ENCODE measurements at places on chromosomes 7 and 10.

GRCh38 chr10:31207636-31208035 lies 111.4 kb upstream of the ZEB1 start:
- DNase-seq, result no peak

DNA sequence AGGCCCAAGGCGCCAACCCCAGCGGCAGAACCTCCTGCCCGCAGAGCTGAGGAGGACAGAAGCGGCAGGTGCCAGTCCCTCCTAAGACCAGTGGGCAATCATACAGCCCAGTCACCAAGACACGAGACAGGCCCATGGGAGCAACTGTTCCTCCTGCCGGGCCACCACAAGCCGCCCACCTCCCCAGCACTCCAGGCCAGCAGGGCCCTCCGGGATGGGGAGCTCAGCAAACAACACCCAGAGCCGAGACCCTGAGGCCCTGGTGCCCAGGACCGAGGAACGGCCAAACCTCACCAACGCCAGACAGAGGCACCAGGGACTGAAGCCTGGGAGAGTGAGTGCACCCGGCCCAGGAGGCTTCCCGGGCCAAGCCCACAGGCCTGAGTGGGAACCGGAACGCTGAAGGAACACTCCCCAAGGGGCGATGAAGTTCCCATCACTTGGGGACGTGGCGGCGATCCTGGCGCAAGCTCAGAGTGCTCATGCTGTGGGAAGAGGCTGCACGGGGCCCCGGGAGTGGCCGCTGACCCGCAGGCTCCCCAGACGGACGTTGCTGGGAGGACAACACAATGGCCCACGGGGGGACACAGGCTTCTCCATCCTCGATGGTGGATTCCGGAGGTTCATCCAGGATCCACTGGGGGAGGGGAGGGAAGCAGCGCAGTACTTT lies 35.1 kb downstream of the GPER1 start:
- DNase-seq, result no peak

GRCh38 chr7:392822-393221 lies 102.9 kb downstream of the FOXL3 start:
- DNase-seq, result no peak

- DNase-seq, result no peak
These were observed 222.5 kb downstream of the AHR start for GRCh38 chr7:17520941-17521340.

DNA sequence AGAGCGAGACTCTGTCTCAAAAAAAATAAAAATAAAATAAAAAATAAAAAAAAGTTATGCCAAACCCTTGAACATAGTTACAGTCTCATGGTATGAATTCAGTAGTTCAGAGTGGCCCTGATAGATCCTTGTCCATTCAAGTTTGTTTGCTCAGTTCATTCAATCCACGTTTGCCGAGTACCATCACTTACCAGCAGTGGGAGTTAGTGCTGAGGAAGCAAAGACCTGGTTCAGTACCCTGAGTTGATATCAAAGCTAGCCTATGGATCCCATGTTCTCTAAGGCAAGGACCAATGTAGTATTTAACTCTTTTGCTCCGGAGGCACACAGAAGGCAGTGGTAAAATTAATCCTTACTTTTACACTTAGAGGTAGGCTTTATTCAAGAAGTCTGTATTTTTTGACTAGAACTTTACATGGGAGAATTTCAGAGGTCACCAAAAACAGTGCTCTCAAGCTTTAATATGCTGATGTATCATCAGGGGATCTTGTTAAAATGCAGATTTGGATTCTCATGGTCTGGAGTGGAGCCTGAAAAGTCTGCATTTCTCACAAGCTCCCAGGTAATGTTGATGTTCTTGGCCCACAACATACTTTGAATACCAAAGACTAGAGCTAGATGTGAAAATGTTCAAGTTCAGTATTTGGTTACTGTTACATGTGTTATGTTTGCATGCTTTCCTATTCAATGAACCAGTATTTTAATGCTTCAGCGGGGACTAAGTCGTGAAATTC lies 38.1 kb upstream of the HBP1 start:
- DNase-seq, result no peak

GRCh38 chr7:101058355-101058754 lies 26.9 kb upstream of the TRIM56 start:
- DNase-seq, result peak; percentile 60

- no peak for DNase-seq
These were observed 166.6 kb upstream of the KLF14 start for GRCh38 chr7:130900471-130901076.

GRCh38 chr10:49408519-49409306 lies 12.8 kb upstream of the DRGX start:
- no peak for DNase-seq

- no peak for DNase-seq
These were observed 55.3 kb downstream of the NEURL1 start for GRCh38 chr10:103548581-103549348.

- DNase-seq, result no peak
These were observed 3.4 kb downstream of the CRPPA start for GRCh38 chr7:16417906-16418305.

DNA sequence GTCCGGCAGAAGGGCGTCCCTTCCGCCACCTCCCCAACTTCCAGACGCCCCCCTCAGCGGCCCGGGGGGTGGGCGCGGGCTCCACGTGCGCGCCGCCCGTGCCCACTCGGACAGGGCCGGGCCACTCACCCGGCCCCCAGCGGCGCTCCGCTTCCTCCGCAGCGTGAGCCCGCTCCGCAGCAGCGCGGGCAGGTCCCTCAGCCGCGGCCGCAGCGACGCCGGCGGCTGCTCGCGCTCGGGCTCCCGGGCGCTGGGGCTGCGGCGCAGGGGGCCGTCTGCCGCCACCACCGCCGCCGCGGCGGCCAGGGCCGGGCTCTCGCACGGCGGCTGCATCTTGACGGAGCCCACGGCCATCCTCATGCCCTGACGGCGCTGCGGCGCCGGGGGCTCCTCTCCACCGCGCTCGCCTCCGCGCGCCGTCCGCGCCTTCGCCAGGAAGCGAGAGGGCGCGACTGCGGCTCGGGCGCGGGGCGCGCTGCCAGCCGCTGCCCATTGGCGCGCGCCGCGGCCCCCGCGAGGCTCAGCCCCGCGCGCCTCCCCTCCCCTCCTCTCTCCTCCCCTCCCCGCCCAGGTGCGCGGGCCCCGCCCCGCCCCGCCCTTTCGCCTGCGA lies at the start of gene RAPGEF5:
RAPGEF5 (minus strand) TSS at position 454 of the 610 bp plus-strand sequence; CDS start at position 360, 94 bp downstream.
- peak; percentile 5 for DNase-seq

GRCh38 chr10:66534866-66535265 lies 391.0 kb upstream of the LRRTM3 start:
- no peak for DNase-seq

- DNase-seq, result peak; percentile 21
These were observed 4.0 kb upstream of the LEP start for GRCh38 chr7:128236924-128237586.

GRCh38 chr7:129423700-129424410 lies 10.4 kb upstream of the STRIP2 start:
- no peak for DNase-seq

DNA sequence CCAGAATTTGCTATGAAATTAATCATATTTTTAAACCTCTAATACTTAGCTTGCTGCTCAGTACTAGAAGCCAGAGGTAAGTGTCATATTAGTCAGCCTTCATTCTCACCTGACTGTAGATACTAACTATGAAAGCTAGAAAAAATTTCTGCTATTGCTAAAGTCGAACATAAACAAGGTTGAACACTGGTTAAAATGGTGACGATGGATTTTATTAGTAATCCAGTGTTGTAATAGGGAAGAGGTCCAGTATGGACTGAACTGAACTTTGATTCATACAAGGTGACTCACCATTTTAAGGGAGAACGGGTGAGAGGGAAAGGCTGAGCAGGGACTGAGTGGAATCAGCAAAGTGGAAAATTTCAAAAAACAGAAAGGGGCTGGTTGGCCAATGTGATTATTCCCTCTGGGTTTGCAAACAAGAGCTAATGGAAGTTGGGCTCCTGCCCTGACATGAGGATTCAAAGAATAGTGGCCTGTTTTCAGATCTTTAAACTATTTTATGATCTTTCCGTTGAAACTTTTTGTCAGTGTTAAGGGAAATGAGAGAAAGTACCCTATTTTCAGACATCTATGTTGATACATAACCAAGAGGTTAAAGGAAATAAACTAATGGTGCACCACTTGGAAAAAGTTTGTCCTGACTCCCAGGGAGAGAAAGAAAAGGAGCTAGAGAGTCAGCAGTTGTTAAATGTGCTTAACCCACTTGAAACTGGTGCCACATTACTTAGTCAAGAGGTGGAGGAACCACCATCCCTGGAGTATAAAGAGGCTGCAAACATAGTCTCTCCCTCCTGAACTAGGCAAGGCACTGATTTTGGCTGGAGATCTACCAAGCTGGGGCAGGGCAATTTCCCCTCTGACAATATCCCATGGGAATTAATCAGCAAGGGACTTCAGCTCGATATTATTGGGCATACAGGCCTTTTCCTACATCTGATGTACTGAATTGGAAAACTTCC lies 15.3 kb upstream of the AKR1C1 start:
- DNase-seq, result no peak

- no peak for DNase-seq
These were observed 347.8 kb downstream of the ELMO1 start for GRCh38 chr7:37100735-37101331.

- no peak for DNase-seq
These were observed 115.1 kb downstream of the CCNY start for GRCh38 chr10:35451151-35452016.

- DNase-seq, result no peak
These were observed 69.9 kb downstream of the PARD3 start for GRCh38 chr10:34745244-34745643.
